ENCODE measurements at places on chromosomes 5 and 9.

- DNase-seq = no peak
Observed at GRCh38 chr9:95488954-95489353, 27.8 kb downstream of the PTCH1 start.

DNA sequence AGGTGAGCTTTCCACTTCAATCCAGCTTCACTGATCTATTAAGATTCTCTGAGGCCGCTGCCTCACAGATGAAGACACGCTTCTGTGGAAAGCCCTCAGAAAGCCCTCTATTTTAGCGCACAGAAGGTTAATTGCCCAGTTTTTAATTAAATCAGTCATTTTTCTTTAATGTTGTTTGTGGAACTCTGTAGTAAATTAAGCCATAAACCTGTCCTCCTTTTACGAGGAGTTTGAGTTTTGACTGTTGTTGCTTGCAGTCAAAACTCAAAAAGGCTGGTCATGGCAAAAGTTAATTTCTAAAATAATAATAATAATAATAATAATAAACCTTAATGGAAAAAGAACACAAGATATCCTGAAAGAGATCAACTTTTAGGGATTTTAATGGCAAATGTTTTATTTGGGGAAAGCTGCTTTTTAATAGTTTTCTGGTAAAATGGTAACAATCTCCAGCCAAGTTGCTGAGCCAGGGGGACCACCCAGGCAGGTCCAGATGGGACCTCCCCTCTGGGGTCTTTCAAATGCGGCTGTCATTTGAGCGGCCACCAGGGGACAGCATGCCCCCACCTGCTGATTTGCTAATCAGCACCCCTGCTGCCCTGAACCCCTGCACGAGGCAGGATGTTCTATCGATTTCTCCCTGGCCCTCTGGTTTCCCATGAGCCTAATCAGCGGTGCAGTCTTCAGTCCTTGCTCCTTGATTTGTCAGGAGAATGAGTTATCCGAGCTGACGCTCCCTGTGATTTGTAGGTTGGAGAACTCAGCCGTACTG is 247.2 kb downstream of the FSTL4 start:
- DNase-seq = no peak

- peak; percentile 15 for DNase-seq
Observed at GRCh38 chr9:71975833-71976232, 64.4 kb downstream of the C9orf85 start.

- DNase-seq = no peak
Observed at GRCh38 chr5:41211417-41211816, 1.9 kb downstream of the C6 start.

GRCh38 chr9:99249619-99250018 is 27.5 kb downstream of the SEC61B start:
- DNase-seq = no peak

GRCh38 chr5:180313677-180314505 is 22.0 kb upstream of the MAPK9 start:
- peak; percentile 54 for DNase-seq

DNA sequence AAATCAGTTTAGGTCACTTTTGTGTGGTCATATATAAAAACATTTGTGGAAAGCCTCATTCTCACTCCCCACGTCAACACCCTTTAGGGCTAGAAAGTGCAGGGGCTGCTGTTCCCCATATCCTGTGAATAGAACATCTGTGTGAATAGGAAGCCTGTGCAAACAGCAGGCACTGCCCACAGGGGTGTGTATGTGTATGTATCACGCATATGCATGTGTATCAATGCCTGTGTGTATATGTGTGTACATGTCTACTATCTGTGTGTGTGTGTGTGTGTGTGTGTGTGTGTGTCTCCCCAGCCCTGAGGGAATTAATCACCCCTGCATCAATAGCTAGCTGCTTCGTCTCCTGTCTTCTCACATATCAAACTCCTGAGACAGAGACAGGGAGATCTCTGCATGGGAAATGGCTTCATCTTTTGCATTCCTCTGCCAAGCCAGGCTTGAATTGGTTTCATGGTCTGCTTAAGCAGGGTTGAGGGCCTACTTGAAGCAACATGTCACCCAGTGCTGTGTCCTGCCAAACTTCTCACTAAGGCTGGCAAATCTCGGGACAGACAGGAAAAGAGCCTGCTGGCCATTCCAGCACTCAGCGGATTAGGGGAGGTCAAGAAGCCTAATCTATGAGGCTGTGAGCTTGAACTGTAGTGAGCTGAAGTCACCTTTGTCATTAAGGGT is 265.8 kb downstream of the ADAMTSL1 start:
- no peak for DNase-seq

DNA sequence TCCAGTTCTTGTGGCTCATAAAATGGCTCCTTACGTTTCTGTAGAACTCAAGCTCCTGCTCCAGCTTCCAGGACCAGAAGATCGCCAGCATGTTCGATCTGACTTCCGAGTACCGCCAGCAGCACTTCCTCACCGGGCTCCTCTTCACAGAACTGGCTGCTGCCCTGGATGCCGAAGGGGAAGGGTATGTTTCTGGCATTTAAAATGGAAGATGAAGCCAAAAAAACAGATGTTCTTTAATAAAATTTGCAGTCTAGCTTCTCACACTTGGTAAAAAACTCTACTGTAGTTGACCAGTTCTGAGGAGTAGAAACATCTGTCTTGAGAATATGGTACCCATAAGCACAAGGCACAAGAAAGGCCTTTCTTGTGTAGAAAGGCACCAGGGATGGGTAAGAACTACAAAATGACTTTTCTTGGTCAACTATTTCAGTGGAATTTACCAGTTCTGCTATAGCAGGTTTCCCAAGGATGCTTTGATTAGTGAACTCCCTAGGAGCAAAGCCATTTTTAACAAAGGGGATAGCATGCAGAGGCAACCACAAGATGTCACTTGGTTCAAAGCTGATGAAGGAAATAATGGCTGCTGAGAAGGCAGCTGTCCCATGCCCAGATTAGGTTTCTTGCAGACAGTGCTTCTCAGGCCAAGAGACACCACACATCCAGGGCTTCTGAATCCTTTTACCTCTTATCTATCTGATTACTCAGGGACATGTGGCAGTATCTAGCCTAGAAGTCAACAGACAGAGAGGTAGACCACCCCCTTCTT is 192.4 kb downstream of the DOCK8 start:
- no peak for DNase-seq

GRCh38 chr5:61292062-61292657 is 39.9 kb upstream of the ZSWIM6 start:
- no peak for DNase-seq

- DNase-seq = peak; percentile 32
Observed at GRCh38 chr5:143402553-143403333, 743 bp downstream of the NR3C1 start.

- no peak for DNase-seq
Observed at GRCh38 chr9:110575169-110575568, 4.4 kb downstream of the SVEP1 start.

DNA sequence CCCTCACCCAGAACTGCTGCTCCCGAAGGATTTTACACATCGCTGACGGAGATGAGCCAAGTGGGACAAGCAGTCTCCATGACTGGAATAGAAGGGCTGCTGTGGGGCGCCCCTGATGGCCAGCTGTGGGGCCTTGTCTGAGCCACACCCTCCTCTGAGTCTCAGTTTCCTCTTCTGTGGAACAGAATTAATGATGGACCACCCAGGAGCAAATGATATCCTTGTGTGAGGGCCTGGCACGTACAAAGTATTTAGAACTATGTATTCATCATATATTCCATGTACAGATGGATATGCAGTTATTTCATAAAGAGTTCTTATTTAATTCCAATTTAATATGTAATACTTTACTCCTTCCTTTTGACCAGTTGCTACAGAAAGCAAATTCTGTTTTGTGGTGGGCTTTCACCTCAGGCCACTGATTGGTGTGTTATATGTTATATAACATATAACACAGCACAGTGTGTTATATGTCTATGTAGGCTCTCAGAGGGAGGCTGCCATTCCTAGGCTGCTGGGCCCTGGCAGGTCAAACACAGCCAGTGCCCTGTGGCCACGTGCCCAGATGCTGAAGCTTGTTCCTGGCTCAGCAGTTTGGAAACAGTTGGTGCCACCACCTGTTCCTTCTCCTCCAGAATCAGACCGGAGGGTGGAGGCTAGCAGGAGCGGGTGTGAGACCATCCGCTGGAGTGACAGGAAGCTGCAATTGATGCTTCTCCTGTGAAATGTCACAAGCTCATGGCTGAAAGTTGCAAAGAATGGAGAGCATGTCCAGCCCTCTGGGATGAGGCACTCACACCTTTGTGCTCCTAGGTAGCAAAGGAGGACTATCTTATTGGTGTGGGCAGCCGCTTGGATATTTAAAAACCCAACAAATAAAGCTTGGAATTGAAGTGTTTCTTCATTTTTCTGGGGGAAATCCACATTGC is 4.4 kb upstream of the FGD3 start:
- DNase-seq = no peak

DNA sequence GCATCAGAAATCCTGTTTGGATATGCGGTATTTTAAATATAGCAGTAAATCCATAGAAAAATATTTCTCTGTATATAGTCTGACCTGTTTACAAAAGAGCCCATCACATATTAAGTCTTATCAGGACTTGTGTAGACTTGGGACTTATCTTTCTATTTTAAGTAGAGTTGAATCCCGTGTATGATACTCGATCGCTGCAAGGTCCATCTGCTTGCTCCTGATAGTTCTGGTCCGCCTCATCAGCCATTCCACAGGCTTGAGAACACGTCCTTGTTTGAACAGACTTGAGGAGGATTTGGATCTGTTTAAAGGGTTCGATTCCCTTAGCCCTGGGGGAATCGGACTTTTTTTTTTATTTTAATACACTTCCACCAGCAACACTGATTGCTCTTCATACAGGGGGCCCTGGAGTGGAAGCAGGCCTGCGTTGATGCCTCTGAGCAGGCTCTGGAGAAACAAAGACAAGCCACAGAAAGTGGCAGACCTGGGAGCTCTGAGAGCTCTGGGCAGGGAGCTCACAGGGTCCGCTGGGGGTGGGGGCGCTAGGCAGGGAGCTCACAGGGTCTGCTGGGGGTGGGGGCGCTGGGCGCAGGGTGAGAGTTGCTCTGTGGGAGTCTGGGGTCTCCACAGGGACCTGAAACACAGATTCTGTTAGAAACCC is 112.2 kb downstream of the MVB12B start:
- no peak for DNase-seq

- DNase-seq = peak; percentile 38
Observed at GRCh38 chr5:10214041-10214440, 35.6 kb downstream of the ATPSCKMT start.

- DNase-seq = peak; percentile 84
Observed at GRCh38 chr5:10452768-10453331, 11.2 kb downstream of the ROPN1L start.

GRCh38 chr5:140555747-140556312 is 1.4 kb downstream of the SRA1 start:
- no peak for DNase-seq

DNA sequence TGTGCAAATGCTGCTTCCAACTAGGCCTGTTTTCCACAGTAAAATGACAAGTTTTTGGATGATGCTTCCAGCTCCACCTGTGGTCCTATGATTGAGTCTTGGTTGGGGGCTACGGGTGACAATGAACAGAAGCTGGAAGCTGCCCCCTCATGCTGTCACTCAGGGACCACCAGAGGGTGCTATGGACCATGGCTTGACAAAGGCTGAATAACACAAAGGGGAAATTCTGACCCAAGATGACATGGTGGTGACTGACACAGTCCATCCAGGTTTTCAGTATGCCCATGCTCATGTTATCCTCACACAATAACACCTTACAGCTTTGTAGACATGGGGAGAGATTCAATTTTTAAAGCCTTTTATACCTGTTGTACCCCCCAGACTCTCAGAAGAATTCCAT is 23.9 kb upstream of the SAP30L start:
- no peak for DNase-seq

- peak; percentile 19 for DNase-seq
Observed at GRCh38 chr5:63555874-63556273, 406.4 kb downstream of the HTR1A start.

DNA sequence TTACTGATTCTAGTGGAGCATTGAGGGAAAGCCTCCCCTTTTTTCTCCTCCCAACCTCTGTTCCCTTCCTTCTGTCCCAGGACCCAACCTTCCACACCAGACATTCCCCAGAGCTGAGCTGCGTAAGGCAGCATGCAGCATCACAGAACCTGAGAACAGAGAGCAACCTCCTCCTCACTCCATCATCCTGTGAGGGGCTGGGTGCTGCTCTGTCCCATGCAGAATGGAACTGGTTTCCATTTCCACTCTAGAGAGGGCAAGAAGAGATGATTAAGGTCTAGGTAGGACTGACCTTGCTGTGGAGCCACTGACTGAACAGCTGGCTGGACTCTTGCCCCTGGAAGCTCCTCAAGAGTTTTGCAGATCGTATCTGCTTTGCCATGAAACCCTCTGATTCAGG is 30.1 kb upstream of the IL7R start:
- DNase-seq = no peak

- no peak for DNase-seq
Observed at GRCh38 chr9:97557606-97558095, 56.2 kb downstream of the TMOD1 start.

All from fibroblast of skin of right quadriceps (primary cell).